ENCODE measurements at places on chromosomes 4 and X.

- peak; percentile 51 for DNase-seq
Measured at GRCh38 chr4:52234561-52235440, 183.7 kb downstream of the SPATA18 start.

DNA sequence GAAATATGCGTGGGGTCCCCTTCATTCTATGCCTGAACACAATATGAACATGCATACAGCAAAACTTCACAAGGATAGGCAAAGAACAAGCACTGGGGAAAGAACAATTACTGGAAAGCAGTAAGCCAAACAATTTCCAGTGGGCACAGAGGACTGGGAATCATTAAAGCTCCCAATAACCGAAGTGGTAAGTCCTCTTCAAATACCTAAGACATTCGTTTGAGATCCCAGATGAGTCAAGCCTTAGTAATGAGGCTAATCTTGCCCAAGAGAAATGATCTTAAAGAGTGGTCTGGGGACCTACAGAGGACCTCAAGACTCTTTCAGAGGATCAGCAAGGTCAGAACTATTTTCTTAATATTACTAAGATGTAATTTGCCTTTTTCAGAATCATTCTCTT lies 28.6 kb downstream of the ANAPC10 start:
- no peak for DNase-seq

GRCh38 chrX:21255032-21255618 lies 119.1 kb upstream of the CNKSR2 start:
- no peak for DNase-seq

DNA sequence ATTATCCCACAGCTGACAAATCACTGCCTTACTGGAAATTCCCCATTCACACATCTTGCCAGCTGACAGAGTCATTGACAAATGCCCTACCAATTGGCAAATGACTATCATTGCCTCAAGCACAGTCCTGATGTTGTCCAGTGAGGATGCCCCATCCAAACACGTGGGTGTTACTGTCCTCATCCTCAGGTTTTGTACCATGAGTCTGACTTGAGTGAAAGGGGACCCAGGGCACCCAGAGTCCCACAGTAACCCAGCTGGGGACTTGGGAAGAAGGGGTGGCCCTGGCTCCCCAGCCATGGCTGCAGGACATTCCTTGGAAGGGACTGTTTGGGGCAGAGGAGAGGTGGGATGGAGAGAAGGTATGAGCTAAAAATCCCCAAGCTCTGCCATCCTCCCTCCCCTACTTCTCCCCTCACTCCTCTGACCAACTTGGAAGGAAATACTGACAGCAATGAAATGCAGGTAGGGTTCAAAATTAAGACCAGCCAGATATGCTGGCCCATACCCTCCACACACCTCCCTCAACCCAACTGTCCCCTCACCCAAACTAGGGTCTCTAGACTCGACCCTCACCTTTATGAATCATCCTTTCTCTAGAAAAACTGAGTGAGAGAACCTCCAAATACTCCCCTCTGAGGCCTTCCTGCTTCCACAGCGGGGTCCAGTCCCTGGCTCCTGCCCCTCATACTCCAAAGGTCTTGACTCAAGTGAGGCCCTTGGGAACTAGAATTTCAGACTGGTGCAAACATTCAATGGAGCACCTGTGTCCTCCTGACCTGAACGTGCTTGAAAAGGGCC lies 5.1 kb downstream of the TIMP1 start:
- no peak for DNase-seq

DNA sequence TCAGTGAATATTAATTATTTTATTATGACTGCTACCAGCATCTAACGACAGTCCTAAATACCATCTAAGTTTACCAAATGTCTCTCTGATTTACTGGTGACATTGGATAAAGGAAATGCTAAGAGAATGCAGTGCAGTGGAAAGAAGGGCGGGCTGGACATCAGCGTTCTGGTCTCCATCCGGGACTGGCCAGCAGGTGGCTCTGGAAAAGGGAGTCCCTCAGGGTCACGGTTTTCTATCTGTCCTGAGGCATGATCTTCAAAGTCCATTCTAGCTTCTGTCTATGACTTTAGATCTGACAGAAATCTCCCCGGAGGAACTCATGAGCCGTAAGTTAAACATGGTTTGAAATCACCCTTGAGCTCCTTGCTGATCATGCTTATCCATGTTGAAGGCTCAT lies 3.3 kb downstream of the TRIM2 start:
- DNase-seq = peak; percentile 35

- DNase-seq = no peak
Measured at GRCh38 chrX:82589410-82589809, 918.7 kb upstream of the POU3F4 start.
